Occipital lobe (tissue), 3 donors: ENCODE measurements at places on chromosomes 2 and 18. TPM values are rescaled to one million over a fixed set of nuclear protein-coding genes. Genes with fewer than 3 reads are reported as not detected.

The ABCG8 gene
- total RNA-seq = 0.31 TPM

The EMILIN1 gene
- 4.5 TPM for total RNA-seq

The KHK gene
- total RNA-seq = 6.2 TPM

The NAT8 gene
- not detected for total RNA-seq

The LHCGR gene
- 0.16 TPM for total RNA-seq

DNA sequence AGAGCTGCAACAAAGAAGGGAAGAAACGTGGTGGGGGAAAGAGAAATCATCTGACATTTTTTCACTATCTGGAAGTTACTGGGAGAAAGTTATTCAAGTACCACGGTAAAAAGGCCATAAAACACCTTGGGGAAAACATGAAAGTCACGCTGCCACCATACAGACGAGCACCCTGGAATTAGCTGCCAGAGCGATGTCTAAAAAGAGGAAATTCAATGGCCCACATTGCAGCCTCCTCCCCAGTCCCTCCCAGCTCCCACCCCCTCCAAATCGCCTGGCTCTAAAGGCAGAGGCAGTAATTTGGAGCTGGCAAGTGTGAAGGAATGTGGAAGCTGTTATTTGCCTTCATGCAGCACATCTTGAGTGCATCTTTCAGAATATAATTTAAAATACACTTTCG is 192.0 kb downstream of the ALK start:
- no peak for DNase-seq

DNA sequence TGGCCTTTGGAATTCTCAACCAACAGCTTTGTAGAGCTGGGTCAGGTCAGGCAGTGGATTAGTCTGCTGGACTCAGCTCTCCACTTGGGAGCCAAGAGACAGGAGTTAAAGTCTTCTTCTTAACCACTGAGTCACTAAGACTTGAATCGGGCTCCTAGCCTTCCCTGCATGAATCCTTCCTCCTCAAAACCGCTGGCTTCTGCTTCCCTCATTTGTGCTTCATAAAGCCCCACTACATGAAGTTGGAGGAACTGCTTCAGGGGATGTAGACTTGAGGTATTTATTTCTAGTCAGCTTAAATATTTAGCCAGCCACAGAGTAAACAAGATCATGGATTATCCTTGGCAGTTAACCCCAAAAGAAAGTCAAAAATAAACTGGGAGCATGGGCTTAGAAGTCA is 536.3 kb upstream of the TNP1 start:
- DNase-seq = no peak

GRCh38 chr2:48445091-48445725 is 84.7 kb upstream of the STON1 start:
- DNase-seq = no peak

DNA sequence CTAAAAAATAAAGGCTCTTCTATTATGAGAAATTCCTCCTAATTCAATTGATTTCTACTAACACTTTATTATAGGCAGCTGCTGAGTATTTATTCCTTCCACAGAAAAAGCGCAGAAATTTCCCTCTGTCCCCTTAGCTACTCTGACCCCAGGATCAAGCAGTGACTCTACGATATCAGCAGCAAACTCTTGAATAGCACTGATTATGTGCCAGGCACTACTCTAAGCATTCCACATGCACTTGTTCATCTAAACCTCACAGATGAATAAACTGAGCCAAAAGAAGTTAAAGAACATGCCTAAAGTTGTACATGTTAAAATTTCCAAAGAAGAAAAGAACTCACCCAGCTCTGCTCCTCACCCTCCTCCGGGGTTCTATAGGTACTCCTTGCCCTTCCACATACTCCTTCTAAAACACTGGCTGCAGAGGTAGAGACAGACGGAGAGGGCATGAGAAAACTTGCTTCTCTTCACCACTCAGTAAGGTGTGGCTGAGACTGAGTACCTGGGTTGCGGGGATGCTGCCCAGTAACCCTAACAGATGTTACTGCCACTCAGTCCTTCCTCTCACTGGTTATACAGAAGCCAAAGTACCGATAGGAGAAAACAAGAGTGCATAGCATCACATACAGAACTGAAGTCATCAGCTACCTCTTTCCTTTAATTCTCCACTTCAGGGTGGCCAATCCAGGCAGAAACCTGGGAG is 9.9 kb downstream of the C1D start:
- no peak for DNase-seq
